ENCODE measurements at places on chromosomes 3 and 15.

DNA sequence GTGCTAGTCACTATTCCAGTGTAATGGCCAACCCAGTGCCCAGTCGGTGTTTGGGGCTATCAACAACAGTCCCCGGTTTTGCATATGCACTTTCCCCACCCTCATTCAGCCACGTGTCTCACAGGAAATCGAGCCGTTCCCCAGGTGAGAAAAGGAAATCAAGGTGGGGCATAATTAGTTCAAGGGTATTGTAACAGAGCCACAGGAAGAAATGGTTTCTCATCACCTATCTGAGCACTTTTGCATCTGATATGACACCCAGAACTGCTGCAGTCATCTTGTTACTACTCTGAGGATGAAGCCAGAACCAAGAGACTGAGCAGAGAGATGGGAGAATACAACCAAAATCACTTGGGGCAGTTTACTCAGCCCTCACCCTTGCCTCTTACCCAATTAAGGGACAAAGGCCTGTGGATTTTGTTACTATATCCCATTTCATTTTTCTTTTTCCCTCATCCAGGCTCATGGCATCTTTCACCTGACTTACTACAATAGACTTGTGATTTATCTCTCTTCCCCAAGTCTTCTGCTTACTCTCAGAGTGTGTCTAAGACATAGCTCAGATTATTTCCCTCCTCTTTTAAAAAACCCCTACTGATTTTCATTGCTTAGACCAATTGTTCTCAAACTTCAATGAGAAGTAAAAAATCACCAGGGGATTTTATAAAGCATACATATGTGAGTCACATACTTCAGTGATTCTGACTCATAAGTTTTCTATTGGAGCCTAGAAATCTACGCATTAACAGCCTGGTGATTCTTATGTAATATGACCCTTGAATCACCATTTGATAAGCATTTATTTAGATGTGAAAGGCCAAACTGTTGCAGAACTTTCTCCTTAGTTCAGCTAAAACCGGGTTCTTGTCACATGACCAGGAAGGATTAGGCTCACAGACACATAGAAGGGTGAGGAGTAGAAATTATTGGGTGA, 40.5 kb downstream of the TRAT1 start:
- no peak for DNase-seq

DNA sequence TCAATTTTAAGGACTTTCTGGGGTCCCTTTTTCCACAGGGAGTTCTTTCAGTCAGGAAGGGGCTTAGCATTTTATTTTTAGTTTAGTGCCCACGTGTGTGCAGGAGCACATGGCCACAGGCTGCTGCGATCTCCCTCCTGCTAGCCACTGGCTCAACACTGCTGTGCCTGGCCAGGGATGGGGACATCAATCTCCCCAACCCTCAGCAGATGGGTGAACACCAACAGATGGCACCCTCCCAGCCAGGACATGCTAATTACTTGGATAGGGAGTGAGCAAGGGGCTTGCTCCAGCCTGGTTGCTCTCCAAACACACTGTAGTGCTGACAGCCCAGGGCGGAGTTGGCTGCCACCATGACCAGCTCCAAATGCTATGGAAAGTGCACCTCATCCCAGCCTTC, 7.4 kb upstream of the RIOX2 start:
- no peak for DNase-seq

GRCh38 chr15:44780608-44781007, 44.3 kb downstream of the TRIM69 start:
- DNase-seq: no peak

GRCh38 chr3:45191424-45191823, 34.7 kb downstream of the TMEM158 start:
- DNase-seq: no peak

GRCh38 chr3:40914475-40914874, 284.8 kb upstream of the CTNNB1 start:
- no peak for DNase-seq

GRCh38 chr15:69660114-69660513, 207.5 kb downstream of the RPLP1 start:
- DNase-seq: no peak
